HS-5 (cell line): ENCODE measurements at places on chromosomes 11 and 22.

DNA sequence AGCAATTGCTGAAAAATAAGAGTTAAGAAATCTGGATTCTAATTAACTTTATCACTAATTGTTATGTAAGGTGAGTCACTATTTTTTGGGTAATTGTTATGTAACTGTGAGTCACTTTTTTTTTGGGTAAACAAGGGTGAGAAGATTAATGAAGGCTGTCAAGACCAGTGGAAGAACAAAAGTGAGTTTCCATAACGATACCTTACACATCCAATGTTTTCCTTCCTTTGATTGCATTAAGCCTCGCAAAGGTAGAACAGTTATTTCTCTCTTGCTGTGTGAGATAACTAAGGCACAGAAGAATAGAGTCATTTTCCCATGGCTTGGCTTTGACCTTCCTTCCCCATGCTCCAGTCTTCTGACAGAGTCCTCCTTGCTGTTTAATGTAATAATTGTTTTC, 374.7 kb downstream of the DDX10 start:
- DNase-seq: no peak

- no peak for DNase-seq
Observed at GRCh38 chr11:17418444-17419081, 30.1 kb upstream of the KCNJ11 start.

DNA sequence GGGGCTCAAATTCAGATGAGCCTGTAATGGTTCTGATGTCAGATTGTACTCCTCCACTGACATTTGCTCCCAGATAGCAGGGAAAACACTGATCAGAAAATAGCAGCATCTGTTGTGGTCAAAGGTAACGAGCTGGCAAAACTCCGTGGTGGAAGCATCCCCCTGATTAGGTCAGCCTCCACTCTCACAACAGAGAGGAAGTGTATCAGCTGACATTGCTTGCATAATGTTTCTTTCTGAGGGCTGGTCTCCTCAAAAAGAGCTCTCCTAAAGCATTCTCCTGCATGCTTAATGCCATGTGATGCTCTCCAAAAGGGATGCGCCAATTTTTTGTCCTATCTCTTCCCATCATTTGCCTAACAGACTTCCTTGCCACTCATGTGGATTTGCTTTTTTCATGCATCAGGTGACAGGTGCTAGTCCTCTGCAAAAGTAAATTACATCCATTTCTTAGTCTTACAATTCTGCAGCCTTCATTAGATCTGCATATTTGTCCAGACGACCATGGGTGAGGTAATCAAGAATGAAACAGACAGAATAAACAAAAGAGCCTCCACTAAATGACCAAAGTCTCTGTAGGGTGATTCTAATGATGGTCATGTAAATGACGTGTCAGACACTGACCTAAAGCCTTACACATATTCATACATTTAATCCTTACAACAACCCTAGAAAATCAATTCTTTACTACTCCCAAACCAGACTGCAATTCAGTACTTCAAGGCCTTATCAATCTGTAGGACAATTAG, 6.4 kb upstream of the TENM4 start:
- no peak for DNase-seq

DNA sequence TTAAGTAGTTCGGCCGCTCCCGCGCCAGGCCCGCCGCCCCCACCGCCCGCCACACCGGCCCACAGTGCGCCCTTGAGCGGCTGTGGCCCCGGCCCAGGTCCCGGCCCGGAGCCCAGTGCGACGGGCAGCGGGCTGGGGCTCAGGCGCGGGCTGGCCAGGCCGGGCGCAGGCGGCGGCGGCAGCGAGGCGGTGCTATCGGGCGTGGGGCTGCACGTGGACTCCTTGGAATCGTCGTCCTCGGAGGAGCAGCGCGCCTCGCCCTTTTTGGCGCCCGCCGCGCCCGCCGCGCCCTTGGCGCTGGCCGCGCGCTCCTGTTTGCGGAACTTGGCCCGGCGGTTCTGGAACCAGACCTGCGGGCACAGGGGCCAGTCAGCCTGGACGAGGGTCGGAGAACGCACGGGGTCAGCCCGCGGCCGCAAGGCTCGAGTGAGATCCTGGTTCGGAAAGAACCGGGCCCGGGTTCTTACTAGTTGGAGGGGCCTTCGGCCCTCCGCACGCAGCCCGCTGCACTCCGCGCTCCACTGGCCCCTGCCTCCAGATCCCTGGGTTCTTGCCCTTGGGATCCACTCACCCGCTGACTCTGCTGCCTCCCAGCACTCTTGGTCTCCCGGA, 4.0 kb downstream of the PHOX2A start:
- no peak for DNase-seq

GRCh38 chr11:109894242-109894641, 198.9 kb upstream of the ZC3H12C start:
- no peak for DNase-seq

DNA sequence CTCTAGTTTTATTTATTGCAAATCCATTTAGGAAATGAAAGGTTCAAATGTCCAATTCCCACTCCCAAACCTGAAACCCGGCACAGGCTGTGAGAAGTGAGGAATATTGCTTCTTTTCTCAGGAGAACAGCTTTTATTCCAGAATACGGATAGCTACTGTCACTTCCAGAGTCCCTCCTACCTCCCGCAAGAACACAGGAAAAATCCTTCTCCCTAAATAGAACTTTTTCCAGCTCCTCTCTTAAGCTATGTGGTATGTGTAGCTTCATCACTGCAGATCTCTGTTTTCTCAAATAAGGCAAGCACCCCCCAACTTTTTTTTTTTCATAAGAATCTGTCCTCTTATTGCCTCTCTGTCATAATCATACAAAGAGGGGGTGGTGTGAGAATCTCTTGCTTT, 126.8 kb downstream of the LARGE1 start:
- DNase-seq: no peak

DNA sequence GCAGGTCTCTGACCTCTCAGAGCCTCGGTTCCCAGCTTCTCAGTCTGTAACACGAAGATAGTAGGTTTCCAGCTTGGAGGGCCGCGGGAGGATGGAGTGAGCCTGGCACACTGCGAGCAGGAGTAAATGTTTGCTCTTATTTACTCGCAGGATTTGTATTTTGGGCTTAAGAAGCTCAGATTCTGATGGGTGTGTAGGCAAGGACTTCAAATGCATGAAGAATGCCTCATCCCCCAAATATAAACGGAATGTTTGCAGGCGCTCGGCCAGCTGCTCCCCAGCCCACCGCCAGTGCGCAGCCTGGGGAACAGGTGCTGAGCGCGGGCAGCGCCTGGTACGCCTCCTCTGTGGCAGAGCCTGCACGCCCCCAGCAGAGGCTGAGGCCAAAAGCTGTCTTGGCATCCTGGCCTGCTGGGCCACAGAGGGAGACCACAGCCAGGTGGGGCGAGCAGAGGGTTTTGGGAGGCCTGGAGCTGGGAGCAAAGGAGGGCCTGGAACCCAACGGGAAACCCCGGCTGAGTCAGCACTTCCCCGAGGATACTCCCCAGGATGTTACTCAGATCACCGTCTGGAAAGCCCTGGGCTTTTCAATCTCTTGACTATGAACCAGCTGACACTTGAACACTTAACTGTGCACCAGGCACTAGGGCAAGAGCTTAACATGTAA, 9.4 kb downstream of the EHD1 start:
- DNase-seq: peak; percentile 87

- DNase-seq: no peak
Observed at GRCh38 chr11:60161766-60162165, 21.1 kb downstream of the MS4A6A start.

DNA sequence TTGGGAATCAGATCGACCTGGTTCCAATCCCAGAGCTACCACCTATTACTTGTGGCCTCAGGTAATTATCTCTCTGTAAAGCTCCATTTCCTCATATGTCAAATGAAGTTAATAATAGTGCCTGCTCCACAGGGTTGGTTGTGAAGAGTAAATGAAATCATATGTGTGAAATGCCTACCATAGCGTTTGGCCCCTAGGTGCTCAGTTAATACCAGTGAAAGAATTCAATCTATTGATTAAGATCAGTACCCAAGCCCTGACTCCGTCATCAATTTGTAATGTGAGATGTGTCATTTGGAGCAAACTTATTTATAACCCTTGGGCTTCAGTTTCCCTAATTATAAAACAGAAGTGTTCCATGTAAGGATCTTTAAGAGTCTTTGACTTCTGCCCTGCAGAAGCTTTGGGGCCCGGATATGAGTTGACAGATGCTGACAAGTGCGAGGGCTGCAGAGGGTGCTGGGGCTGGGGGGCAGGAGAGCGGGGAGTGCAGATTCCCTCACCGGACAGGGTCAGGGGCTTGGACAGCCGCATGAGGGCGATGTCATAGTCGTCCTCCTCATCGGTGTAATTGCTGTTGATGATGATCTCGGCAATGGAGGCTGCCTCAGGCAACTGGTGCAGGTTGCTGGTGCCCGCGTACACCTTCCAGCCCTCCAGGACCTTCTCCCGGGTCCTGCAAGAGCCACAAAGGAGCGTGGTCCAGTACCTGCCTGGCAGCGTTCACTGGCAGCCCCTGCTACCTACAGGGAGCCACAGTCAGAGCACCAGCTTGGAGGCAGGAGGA, 20.9 kb downstream of the TMPRSS13 start:
- DNase-seq: no peak

GRCh38 chr11:57097149-57097548, 84.6 kb upstream of the LRRC55 start:
- DNase-seq: no peak

- DNase-seq: no peak
Observed at GRCh38 chr11:112616327-112617097, 344.7 kb upstream of the NCAM1 start.

GRCh38 chr22:45984316-45984916, 7.5 kb upstream of the WNT7B start:
- no peak for DNase-seq

DNA sequence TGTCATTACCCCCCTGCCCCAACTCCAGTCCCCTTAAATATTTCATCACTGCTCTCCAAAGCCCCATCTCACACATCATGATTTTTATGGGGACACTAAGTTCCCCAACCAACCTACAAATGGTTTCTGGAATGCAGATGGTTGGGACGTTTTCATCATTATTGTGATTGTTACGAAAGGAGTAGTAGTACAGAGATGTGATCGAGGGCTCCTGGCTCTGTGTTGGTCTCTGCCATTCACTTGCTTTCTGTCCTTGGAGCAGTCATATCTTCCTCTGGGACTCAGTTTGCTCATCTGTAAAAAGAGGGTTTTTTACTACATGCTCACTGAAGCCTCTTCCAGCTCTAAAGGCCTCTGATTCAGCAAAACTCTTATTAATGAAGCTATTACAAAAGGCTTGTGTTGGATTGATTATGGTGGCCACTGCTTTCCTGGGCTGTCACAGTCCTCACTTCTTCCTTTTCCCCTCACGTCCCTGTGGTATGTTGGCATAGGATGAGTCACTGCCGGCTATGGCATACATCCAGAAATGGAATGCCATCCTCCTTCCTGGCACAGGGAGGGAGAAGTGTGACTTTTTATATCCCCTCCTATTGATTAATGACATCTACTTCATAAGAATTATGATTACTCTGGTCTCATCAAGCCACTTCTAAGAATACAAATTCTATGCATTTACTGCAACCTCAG, 593.7 kb downstream of the METTL15 start:
- DNase-seq: peak; percentile 44

DNA sequence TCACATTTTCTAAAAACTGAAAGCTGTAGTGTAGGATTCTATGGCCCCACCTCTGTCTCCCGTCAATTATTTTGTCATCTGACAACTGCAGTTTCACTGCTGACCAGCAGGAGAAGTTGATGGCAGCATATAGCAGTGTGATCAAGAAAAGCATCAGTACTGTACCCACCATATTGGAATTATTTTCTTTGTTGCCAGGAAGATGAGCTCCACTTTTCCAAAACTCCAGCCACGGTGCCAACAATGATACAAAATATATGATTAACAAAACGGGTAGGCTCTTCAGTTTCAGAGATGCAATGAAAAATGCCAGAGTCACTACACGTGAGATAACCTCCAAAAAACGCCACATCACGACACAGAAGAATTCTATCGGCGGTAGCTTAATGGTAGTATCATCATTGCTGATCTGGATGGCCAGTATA, 41.3 kb downstream of the XKR3 start:
- no peak for DNase-seq

DNA sequence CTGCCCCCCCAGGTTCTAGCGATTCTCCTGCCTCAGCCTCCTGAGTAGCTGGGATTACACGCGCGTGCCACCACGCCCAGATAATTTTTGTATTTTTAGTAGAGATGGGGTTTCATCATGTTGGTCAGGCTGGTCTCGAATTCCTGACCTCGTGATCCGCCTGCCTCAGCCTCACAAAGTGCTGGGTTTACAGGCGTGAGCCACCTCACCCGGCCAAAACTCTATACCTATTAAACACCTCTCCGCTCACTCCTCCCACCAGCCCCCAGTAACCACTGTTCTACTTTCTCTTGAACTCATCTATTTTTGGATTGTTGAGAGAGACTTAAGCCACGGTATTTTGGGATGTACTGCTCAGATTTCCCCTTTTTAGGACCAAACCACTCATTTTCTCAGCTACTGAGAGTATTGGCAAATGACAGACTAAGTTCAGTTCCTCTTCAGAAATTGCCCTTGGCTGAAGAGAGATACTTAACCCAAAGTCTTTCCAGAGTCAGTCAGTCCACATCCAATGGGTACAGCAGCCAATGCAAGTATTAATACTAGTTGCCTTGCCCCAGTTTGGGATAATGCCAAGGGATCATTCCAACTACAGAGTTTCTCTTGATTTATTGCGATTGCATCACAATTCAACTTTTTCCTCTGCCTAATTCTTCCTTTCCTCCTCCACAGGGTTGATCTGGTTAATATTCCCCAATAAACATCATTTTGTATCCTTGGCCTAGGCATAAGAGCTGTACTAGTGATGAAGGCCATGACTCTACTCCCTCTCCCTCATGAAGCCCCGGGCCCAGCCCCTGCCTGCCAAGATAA, 36.8 kb upstream of the CSTF3 start:
- DNase-seq: no peak

DNA sequence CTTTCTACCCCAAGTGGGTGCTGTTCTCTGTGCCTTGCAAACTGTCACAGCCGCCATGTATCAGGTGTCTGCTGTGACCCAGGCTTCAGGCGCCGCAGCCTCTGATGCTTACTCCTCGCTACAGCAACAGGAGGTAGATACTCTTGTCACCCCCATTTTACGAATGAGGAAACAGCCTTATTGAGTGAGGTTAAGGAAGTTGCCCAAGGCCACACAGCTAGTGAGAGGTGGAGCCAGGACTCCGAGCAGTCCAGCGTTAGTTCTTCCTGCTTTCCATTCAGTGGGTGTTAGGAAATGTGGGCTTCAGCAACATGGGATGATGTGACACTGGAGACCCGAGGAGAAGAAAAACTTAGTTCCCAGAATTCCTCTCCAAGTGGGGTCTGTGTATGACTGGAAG, 14.3 kb downstream of the RNF215 start:
- DNase-seq: no peak

DNA sequence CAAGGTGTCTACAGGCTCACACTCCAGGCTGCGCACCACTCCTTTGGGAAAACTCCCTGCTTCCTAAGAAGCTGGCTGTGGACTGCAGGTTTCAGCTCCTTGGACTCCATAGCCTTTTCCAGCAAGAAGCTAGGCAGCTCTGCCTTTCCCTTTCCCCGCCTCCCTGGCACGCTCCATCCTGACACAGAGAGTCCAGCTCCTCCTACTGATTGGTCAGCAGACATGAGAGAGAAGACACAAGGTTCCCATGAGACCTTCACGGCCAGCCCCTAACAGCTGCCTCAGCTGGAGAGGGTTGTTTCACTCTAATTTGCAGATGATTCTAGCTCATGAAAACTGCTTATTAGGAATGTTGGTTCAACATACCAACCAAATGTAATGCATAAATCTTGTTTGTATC, 27.6 kb downstream of the TENM4 start:
- no peak for DNase-seq
